NCI-H2081 treated with DMSO at 0.1 percent for 48 hours (cell line): ENCODE measurements at places on chromosomes 2 and 18.
A peak's percentile ranks its signal among the peaks of the same experiment; 100 is the strongest.

DNA sequence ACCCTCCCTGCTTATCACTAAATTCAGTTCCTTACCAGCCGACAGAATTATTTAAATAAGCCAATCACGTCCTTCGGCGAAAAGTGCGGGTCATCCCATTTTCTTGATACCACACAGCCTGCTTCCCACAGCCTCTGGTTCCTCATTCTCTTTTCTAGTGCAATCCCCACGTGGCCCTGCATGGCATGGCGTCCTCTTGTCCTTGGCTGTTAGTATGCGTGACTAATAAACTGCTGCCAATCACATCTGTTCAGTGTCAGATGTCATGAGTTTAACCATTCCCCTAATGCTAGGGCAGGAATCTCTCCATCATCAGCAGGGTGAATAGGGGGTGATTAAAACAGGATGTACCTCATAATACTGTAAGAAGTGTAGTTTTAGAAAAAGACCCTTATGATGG, 62.8 kb upstream of the TSPYL6 start:
- DNase-seq: no peak

DNA sequence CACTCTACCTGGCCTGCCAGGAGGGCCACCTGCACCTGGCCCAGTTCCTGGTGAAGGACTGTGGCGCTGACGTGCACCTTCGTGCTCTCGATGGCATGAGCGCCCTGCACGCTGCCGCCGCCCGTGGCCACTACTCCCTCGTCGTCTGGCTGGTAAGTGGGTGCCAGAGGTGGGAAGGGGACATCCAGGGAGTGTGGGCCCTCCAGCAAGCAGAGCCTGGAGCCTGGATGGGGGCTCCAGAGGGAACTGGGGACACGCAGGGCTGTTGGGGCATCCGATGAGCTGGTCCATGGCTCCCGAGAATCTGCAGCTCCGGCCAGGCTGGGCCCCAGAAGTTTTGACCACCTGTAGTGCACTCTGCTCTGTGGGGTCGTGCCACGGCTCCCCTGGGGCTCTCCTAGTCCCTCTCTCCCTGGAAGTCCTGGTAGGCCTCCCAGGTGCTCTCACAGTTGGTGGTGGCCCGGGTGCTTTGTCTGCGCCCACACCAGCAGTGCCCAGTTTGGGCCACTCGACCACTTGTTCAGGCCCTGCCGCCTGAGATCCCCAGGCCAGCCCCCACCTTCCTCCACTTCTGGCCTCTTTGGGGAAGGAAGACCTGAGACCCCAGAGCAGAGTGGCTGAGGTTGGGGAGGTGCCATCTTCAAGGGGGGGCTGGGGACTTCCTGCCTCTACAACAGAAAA, 4.7 kb downstream of the ESPNL start:
- DNase-seq: no peak

DNA sequence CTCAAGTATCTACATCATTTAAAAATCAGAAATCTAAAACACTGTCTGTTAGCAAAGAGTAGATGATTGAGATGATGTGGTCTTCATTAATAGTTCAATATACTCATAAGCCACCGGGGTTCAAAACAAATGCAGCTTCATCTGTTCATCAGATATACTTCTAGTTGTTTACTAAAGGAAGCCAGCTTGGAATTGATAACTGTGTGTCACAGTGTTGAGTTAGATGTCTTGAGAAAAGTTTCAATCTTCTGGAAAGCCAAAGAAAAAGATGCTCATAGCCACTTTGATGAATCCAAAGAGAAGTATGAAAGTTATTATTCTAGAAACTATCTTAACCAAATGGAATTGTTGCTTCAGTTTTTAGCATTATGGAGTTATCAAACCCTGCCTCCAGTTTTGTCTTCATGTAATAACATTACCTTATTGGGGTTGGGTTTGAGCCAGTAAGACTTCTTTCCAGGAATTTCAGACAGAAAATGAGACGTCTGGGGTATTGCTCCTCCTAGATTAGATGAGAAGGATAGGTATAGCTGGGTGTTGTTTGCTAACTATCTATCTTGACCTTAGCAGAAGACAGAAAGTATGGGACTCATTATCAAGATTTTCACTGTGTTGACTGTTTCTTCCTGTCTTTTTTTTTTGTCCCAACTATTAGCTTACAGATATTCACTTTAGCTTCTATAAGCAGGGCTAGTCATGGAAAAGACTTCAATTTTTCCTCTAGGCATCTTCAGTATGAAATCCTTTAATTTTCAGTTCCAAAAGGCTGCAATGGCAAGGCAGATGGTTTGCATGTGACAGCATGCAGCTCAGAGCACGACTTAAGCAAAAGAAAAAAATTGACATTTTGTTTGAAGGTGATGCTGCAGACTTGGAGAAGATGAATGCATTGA, 66.5 kb downstream of the LNPK start:
- DNase-seq: no peak

- DNase-seq: peak; percentile 46
These were observed 35.2 kb downstream of the FAM178B start for GRCh38 chr2:96951125-96951654.

GRCh38 chr2:68659081-68659480, 15.7 kb downstream of the PROKR1 start:
- DNase-seq: no peak

GRCh38 chr2:45072064-45072861, 63.0 kb upstream of the SIX2 start:
- no peak for DNase-seq

GRCh38 chr18:61738042-61738441, 154.8 kb downstream of the RNF152 start:
- no peak for DNase-seq

GRCh38 chr2:201661366-201661765, 18.1 kb upstream of the TMEM237 start:
- no peak for DNase-seq

GRCh38 chr2:176592216-176592615, 323.0 kb downstream of the MTX2 start:
- DNase-seq: no peak

GRCh38 chr18:44870631-44871502, 190.2 kb downstream of the SETBP1 start:
- DNase-seq: no peak

DNA sequence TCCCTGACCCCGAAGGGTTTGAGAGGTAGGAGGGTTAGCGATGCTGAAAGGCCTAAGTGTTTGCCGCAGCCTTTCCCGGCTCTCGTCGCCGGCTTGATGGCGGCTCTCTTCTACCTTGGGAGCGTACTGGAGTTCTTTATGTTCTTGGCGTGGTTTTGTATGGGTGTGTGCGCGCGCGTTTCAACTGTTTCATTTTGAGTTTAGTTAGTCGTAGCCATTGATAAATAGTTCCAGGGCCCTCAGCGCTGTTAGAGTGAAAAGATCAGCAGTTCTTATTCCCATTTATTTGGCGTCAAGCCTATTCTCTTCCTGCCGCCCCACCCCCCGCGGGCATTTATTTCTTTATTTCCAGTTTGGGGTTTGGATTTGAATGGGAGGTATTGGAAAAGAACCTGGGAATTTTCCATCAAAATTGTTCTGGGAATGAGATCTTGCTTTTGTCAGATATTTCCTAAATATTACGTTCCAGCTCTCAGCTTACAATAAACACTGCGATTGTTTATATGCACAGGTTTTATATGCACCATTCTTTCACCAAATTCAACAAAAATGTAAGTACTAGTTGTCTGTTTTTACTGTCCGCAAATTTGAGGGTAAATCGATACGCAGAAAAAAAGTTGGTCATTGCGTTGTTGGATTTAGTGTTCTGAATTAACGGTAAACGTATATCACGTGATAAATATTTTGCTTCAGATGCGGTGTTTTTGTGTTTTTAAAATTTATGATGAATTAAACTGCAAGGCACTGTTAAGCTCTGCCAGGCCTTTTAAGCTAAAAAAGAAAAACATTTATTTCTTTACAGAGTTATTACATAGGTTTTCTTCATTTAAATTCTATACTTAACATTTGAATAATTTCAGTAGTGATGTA, 954 bp downstream of the CCNT2 start:
- no peak for DNase-seq

DNA sequence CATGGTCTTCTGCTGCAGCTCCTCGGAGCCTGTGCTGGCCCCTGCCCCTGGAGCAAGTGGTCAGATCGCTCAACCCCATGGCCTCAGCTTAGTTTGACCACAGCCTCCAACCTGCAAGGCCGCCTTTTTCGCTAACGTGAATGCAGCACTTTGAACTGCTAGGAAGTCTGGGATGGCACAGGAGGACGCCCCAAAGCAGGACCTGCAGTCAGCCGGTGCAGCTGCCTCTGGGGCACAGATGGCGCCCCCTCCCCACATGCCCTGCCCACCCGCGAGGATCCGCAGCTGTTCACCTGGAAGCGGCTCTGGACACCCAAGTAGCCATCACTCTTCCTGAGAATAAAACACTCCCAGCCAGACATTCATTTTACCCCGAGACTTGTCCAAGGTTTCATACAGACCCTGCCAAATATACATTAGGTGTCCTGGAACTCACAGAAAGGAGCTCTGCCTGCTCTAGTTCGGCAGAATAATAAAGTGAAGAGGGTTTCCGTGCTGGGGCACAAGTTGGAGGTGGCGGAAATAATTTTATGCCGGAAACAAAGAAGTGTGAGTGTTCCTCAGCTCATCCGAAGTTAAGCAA, 510.1 kb downstream of the EIPR1 start:
- no peak for DNase-seq

DNA sequence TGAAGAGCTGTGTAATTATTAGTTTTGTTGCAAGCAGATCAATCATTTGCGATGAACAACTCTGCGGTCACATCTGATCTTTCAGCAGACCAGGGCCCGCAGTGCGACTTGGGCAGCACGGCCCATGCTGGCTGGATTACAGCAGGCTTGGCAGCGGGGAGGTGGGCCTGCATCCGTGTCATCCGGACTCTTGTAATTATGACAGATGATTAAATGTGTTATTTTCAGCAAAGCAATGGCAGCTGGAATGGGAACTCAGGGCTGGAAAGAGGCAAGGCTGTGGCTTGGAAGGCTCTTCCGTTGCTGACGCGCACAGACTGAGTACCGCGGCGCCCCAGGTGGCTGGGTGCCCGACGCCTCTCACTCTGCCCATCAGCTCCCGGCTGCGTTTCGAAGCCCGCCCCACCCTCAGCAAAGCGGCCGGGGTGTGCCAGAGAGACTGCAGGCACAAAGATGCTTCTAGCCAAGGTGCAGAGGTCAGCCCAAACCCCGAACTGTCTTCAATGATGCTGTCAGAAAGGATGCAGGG, 397.4 kb upstream of the SALL3 start:
- no peak for DNase-seq

- no peak for DNase-seq
These were observed 36.0 kb downstream of the RPRD1A start for GRCh38 chr18:36031407-36031806.

GRCh38 chr2:110747522-110748488, 15.4 kb downstream of the ACOXL start:
- no peak for DNase-seq

DNA sequence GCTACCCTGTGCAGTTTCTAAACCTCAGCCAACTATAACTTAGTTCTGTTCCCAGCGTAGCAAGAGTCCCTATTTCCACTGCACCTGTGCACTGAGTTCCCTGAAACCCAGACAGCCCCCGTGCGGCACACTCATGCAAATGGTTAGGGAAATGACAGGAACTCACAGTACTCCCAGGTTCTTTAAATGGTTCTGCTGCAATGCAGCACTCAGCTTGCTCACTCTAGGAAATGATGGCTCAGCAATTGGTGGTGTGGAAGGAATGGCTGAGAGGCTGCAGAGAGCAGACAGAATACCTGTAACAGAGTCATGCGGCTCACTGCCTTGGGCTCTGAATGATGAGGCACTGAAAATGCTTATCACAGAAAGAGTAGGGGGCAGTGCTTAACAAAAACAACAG, 143.0 kb downstream of the RAD51AP2 start:
- DNase-seq: no peak

GRCh38 chr18:9058406-9058805, 44.1 kb upstream of the NDUFV2 start:
- no peak for DNase-seq
